ENCODE measurements at places on chromosomes 16 and 17.

- no peak for DNase-seq
Measured at GRCh38 chr17:79850571-79851460, 11.6 kb upstream of the CBX4 start.

- no peak for DNase-seq
Measured at GRCh38 chr16:49060728-49061127, 220.9 kb downstream of the CBLN1 start.

DNA sequence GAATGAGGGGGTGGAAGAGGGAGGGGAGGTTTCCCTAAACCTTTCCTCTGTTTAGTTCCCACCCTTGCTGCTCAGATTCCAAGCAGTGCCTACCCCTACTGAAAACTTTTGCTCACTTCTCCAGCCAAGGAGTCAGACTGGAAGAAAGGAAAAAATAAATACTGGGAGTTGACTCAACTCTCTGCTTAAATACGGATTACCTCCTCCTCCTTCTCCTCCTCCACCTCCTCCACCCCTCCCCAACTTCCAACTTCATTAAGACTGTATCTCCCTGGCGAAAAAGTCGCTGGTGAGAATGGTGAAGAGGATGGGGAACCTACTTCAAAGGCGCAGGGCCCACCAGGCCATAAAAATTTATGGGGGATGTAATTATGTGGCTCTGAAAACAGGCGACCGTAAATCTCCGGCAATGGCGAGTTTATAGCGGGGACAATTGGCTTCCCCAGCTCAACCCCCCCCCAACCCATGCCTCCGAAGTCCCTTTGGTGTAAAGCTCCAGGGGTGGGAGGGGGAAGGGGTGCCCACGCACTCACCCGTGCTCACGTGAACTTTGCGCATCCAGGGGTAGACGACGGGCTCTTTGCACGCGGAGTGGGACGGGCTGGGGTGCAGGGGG, 712 bp downstream of the HOXB4 start:
- DNase-seq, result no peak

GRCh38 chr16:55120408-55120807, 189.7 kb downstream of the IRX5 start:
- DNase-seq, result no peak

GRCh38 chr17:27049104-27049784, 244.7 kb upstream of the WSB1 start:
- DNase-seq, result no peak
